ENCODE measurements at places on chromosomes 1 and 21.

DNA sequence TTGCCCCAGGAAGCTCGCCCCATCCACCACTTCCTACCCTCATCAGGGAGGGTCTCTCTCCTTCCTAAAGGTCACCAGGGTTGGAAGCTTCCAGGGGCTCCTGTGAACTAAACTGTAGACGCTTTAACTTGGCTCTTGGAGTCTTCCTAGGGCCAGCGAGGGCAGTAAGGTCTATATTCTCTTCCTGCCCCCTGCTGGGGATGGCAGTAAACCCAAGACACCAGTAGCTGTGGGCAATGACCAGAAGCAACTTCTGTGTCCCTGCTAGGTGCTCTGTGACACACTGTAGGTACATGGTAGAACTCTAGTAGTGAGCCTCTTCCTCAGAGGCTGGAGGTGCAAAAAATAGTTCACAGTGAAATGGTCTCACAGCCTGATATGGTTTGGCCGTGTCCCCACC lies 30.0 kb downstream of the KCND3 start:
- DNase-seq: no peak

DNA sequence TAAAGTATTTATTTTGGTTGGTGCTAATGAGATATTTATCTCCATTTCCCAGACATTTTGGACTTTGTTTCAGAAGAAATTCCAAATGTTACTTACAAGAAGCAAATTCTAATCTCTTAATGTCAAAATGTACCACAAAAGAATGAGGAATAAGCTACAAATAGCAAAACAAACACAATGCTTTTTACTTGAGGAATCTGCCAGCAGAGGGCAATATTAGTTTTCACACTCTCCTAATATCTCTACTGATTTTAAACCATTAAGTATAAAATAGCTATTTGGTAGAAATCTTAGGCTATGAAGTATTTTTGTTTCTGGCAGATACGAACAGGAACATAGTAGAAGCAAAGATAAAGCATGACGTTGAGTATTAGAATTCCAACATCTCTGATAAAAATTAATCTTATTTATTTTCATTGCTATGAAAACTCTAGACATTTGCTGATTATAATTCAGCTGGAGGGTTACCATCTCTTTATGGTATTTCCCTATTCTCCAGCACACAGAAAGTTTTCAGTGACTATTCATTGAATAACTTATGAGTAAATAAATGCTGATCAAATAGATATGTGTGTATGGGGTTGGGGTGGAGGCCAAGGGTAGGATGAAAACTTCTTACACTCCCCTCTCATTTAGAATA lies 13.4 kb upstream of the HMCN1 start:
- no peak for DNase-seq

DNA sequence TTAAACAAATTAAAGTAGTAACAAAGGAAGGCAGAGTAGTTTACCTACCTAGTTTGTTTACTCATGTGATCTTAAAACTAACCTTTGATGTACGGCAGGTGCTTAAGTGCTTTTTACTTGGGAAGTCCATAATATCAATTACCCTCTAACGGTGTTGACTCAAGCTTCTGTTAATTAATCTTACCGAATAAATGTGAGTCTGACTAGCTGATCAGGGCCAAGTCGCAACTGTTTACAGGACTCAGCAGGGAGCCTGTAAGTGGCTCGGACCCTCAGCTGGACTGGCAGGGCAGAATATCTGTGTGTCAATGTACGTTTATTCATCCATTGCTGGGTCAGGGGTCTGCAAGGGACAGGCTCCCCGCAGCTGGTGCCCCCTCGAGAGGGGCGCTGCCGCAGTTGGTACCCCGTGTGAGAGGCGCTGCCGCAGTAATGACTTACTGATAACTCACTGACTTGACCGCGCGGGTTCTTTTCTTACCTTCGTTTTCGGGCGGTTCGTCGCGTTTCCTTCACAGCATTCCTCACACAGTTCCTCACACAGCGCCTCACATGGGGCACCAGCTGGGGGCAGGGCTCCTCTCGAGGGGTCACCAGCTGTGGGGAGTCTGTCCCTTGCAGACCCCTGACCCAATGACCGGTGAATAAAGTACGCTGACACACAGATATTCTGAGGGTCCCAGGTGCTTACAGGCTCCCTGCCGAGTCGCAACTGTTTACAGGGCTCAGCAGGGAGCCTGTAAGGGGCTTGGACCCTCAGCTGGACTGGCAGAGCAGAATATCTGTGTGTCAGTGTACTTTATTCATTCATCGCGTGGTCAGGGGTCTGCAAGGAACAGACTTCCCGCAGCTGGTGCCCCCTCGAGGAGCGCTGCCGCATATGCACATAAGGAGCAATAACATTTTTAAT lies 3.0 kb downstream of the FMO1 start:
- peak; percentile 2 for DNase-seq

GRCh38 chr1:193498088-193498655 lies 311.8 kb upstream of the B3GALT2 start:
- no peak for DNase-seq

DNA sequence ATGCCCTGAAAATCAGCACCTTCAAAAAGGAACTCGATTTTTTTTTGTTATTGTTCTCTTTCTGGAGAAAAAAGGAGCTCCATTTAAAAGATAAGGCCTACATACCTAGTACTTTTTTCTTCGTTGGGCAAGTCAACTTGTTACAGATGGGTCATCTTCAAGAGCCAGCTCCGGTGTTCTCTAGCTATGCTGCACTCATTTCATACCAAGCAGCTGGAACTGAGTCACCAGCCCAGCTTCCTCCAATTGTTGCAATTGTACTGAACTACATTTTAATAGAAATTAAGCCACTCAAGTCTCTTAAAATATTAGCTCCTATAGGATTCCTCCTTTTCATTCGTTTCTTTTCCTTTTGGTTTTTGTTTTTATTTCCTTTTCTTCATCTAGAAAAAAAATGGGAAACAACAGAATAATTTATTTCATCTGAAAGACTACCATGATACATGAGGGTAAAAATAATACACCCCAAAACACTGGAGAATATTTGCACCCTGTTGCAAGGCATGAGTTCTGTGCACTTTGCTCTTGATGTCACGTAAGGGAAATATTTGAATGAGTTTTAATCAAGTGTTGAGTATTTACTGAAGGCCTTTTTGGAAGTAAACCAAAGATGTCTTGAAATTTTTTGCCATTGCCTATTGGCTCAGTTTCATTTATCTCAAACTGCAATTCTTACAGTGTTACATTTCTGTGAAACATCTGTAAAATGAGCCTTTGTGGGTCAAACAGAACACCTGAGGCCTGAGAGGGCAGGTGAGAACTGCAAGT lies 60.5 kb downstream of the CLIC4 start:
- DNase-seq: no peak

GRCh38 chr1:78254517-78254916 lies 208.8 kb downstream of the GIPC2 start:
- DNase-seq: no peak

DNA sequence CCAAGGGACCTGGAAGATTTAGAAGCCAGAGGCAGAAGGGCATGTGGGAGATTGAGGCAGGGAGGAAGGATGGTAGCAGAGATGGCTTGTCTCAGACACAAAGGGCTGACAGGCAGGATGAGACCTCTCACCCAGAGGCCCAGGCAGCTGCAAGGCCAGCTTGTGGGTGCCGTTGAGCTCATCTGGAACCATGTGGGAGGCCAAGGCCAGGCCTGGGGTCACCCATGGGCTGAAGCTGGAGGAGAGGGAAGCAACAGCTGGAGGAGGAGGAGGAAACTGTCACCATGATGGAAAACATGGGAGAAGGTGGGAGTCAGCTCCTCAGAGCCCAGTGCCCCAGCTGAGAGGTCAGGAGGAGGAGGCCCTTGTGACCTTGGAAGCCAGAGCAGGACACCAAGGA lies 6.4 kb downstream of the CRABP2 start:
- no peak for DNase-seq

GRCh38 chr1:15388201-15388880 lies 21.3 kb upstream of the EFHD2 start:
- no peak for DNase-seq

- DNase-seq: no peak
These were observed 46.6 kb downstream of the SSBP3 start for GRCh38 chr1:54359393-54360162.

GRCh38 chr1:64242895-64243756 lies 39.7 kb downstream of the UBE2U start:
- DNase-seq: peak; percentile 13

DNA sequence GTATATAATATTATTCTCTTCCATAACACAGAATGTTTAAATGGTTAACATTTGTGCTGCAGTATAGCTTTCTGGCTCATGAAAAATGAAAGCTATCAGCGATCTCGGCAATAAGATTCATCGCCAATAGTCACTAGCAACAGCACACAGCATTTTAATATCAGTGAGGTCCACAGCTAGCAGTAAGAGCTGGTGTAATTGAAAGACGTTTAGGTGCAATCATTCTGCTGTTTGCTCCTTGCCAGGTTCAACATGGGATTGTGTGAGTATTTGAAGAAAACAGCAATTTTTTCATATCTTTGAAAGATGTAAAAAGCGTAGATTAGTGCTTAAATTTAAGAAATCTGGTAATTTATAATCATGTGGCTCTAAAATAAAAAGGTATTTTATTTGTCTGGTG lies 20.1 kb downstream of the PRKACB start:
- no peak for DNase-seq

DNA sequence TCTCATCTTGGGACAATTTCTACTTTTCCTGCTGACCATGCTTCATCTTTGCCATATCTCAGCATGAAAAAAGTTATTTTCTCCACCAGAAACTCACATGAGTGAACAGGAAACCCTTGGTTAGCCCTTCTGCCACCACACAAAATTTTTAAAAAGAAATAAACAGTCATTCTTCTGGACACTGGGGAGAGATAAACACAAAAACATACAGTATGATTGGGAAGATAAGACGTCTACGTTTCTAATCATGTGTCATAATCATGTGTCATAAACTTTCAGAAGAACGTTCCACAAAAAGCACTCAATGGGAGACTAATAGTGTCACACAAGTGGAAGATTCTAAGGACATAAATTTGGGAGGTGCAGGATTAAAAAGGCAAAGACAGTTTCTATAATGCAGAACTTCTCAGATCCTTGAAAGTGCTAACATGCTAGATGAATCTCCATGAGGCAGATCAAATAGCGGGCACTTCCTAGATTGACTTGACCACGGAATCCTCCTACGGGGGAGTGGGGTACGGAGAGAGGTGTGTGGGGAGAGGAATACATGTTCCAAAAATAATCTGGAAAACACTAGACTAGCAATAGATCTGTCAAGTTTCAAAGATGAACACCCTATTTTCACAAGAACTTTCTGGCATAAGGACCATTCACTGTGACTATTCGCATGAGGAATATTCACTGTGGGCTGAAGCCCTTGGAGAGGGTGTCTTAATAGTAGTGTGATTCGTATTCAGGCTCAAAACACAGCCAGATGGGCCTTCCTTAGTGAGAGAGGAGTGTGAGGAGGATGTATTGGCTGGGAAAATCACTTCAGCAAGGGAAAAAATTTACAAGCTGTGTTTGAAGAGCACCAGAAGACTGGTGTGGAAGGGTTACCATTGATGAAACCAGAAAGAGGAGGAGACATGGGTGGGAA lies 206.7 kb downstream of the SETD4 start:
- no peak for DNase-seq

DNA sequence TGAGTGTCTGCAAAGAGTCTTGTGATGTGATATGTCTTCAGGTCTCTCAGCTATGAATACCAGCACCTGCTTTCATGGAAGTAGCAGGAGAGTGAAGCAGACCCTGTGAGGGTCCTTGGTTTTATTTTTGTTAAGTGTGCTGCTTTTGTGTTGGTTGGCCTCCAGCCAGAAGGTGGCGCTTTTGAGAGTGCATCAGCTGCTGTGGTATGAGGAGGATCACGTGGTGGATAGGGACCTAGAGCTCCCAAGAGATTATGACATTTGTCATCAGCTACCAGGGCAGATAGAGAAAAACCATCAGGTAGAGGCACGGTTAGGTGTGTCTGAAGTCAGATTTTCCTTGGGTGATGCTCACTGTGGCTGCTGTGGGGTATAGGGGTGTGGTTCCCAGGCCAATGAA lies 1232.1 kb downstream of the MRPL39 start:
- DNase-seq: peak; percentile 8

- DNase-seq: no peak
These were observed 21.8 kb downstream of the RSPH1 start for GRCh38 chr21:42474043-42474831.

- no peak for DNase-seq
These were observed 7.9 kb downstream of the MYOG start for GRCh38 chr1:203077956-203078355.

DNA sequence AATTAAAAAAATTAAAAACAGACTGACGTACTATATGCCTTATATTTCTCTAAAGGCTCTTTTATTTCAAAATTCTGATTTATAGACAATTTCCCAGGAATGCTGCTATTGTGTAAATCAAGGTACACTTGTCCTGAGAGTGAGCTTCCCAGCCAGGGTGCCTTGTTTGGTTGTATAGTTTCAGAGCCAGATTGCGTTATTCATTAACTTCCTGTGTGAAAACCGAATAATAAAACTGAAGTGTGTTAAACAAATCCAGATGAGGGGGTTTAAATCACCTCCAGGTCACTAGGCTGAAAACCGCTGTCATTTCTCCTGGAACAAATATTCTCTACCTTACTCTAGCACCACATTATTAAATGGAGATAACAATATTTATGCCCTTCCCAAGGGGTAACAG lies 68.7 kb downstream of the LMX1A start:
- no peak for DNase-seq

- no peak for DNase-seq
These were observed 3.8 kb upstream of the SLC26A9 start for GRCh38 chr1:205947024-205947423.

DNA sequence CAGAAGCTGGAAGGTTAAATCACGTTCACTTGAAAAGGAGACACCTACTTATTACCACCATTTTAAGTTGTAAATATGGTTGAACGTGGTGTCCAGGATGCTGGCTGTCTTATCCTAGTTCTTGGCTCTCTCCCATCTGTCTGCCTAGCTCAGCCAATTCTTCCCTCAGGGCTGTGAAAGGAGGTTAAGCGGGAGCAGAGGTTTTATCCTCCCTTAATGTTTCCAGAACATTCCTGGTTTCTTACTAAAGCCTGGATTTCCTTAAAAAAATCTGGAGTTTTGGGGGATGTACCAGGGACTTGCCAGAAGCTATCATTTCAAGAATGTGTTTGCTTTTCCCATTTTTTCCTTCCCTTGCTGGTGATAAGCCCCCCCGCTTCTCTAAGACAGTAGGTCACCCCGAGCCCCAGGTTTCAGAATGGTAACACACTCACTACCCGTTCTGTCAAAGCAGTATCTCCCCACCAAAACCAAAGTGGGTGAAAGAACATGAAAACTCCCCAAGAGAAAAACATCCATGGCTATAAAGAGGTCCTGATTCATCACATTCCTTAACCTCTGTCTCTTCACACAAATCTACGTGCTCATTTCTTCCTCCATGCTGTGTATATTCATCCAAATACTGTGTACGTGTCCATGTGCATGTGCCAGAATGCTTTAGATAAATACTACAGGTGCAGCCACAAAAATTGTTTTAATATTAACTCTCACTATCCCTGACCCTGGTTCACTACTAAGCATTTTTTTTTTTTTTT lies 114.7 kb downstream of the MAP3K21 start:
- DNase-seq: no peak

- DNase-seq: no peak
These were observed 45.6 kb downstream of the DDX20 start for GRCh38 chr1:111801071-111801850.

GRCh38 chr1:24906760-24907490 lies 23.2 kb downstream of the RUNX3 start:
- DNase-seq: no peak

GRCh38 chr1:171743081-171743870 lies 1.4 kb upstream of the VAMP4 start:
- DNase-seq: no peak

All from CD4-positive, alpha-beta T cell treated with Interleukin-12 subunit alpha and Interleukin-12 subunit beta, for 1 hour (primary cell).